ENCODE measurements at places on chromosomes 5 and 9.

- H3K27ac ChIP-seq, result no peak overlapping the region
- peaks cover 4% of the 10 kb centered on the region for H3K4me1 ChIP-seq
- no peak overlapping the region for H3K4me3 ChIP-seq
- no peaks in the 10 kb centered on the region for H3K36me3 ChIP-seq
Measured at GRCh38 chr9:91951944-91952520, 2.0 kb upstream of the ROR2 start.

GRCh38 chr5:78213799-78214198 lies 80.7 kb downstream of the AP3B1 start:
- no peaks in the 10 kb centered on the region for H3K4me1 ChIP-seq
- H3K27me3 ChIP-seq, result no peaks in the 10 kb centered on the region
- H3K4me3 ChIP-seq, result no peak overlapping the region
- DNase-seq, result no peak

DNA sequence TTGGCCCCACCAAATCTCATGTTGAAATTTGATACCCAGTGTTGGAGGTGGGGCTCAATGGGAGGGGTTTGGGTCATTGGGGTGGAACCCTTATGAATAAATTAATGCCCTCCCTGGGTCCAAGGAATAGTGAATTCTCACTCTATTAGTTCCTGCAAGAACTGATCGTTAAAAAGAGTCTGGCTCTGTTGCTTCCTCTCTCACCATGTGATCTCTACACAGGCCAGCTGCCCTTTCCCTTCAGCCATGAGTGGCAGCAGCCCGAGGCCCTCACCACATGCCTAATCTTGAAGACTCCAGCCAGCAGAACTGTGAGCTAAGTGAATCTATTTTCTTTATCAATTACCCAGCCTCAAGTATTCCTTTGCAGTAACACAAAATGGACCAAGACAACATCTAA lies 106.0 kb downstream of the CAAP1 start:
- no peak overlapping the region for H3K27ac ChIP-seq
- no peaks in the 10 kb centered on the region for H3K36me3 ChIP-seq
- H3K4me1 ChIP-seq, result peaks cover 1% of the 10 kb centered on the region
- DNase-seq, result no peak
- H3K27me3 ChIP-seq, result peaks cover 2% of the 10 kb centered on the region

- DNase-seq, result no peak
- peaks cover 20% of the 10 kb centered on the region for H3K36me3 ChIP-seq
- H3K4me3 ChIP-seq, result no peak overlapping the region
- H3K27me3 ChIP-seq, result no peaks in the 10 kb centered on the region
- H3K27ac ChIP-seq, result no peak overlapping the region
Measured at GRCh38 chr9:116585896-116586295, 101.2 kb upstream of the TRIM32 start.

DNA sequence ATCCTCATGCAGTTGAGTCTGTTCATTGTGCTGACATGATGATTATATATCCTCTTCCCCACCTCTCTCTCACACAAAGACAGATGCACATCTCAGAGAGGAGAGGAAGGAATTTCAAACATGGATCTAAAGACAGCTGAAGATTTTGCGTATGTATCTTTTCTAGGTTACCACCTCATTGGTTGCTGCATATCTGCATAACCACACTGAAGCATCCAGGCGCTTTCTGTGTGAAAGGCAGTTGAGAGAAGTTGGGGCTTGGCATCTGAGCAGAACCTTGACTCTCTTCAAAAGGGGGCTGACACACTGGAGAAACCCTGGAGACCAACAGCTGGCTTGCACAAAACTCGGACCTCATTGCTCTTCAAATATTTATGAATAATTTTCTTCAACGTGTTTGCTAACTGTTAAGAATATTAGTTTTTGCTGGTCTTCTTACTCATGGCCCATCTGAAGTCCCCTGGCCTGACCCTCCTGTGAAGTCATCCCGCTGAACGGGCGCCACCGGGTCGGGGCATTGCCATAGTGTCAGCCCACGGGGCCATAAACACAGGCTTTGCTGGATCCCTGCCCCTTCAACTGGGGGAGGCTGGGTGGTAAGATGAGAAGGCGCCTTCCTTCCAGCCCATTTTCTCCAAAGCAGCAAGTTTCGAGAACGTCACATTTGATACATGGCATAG lies 593.2 kb upstream of the CLINT1 start:
- H3K4me1 ChIP-seq, result peaks cover 2% of the 10 kb centered on the region
- H3K36me3 ChIP-seq, result no peaks in the 10 kb centered on the region
- no peak for DNase-seq
- H3K4me3 ChIP-seq, result no peak overlapping the region
- H3K27ac ChIP-seq, result no peak overlapping the region

DNA sequence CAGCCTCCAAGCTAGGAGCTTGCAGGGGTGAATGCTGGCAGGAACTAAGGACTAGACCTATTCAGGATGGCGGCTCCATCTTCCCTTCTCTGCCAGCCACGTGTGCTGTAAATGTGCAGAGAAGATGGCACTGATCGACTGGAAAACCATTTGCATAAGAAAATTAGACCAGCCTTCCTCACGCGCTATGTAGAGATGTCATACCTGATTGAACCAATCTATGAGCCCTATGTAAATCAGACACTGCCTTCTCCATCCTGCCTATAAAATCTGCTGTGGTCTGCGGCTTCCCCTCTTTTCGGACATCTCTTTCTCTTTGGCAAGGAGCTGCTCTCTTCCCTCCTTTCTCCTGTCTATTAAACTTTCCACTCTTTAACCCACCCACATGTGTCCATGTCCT lies 91.6 kb downstream of the NPR3 start:
- H3K27ac ChIP-seq, result no peak overlapping the region
- H3K36me3 ChIP-seq, result no peaks in the 10 kb centered on the region
- H3K27me3 ChIP-seq, result no peaks in the 10 kb centered on the region
- no peaks in the 10 kb centered on the region for H3K4me1 ChIP-seq
- DNase-seq, result no peak

DNA sequence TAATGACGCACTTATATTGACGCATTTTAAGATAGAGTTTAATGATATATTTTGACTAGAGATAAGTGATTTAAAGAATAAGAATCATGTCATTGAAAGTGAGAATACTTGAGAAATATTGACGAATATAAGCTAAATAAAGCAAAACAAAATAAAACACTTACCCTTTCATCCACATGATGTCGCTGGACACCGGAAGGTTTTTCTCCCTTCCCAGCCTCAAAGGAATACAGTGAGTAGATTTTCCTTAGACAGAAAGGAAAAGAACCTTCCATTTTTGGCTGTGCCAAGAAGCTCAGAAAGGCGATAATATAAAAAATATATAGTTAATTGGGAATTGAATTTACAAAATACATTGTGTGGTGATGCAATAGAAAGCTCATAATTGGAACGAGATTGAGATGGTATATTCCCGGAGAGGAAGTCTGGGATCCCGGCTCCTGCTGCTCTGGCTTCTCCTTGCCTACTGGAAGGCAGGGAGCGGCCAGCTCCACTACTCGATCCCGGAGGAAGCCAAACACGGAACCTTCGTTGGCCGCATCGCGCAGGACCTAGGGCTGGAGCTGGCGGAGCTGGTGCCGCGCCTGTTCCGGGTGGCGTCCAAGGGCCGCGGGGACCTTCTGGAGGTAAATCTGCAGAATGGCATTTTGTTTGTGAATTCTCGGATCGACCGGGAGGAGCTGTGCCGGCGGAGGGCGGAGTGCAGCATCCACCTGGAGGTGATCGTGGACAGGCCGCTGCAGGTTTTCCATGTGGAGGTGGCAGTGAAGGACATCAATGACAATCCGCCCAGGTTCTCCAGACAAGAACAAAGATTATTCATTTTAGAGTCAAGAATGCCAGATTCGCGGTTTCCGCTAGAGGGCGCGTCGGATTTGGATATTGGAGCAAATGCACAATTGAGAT lies at the start of gene PCDHA5:
Gene PCDHA5, plus strand, starts transcription at position 239 of the 906 bp plus-strand sequence.
- DNase-seq, result peak; percentile 40
- H3K36me3 ChIP-seq, result peaks cover 5% of the 10 kb centered on the region
- H3K4me3 ChIP-seq, result no peak within 1 kb of the TSS
- peaks cover 18% of the 10 kb centered on the region for H3K27me3 ChIP-seq
- H3K27ac ChIP-seq, result no peak within 1 kb of the TSS

DNA sequence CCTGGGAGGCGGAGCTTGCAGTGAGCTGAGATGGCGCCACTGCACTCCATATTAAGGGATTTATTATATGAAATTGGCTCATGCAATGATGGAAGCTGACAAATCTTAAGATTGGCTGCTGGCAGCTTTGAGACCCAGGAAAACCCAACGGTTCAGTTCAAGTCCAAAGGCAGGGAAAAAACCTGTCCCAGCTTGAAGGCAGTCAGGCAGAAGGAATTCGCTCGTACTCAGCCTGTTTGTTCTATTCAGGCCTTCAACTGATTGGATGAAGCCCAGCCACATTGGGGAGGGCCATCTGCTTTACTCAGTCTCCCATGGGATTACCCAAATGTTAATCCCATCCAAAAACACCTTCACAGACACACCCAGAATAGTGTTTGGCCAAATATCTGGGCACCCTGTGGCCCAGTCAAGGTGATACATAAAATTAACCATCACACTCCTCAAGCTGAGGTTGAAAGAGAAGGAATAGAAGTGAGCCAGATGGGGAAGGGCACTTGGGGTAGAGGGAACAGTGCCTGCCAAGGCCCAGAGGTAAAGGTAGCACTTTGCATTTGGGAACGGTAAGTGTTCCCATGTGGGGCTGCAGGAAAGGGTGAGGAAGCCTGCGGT lies 8.5 kb upstream of the ORM1 start:
- no peak for DNase-seq
- H3K36me3 ChIP-seq, result no peaks in the 10 kb centered on the region
- no peak overlapping the region for H3K4me3 ChIP-seq
- no peak overlapping the region for H3K27ac ChIP-seq
- peaks cover 5% of the 10 kb centered on the region for H3K27me3 ChIP-seq

GRCh38 chr5:56298336-56299090 lies 65.4 kb upstream of the ANKRD55 start:
- H3K27me3 ChIP-seq, result no peaks in the 10 kb centered on the region
- H3K36me3 ChIP-seq, result no peaks in the 10 kb centered on the region
- H3K4me3 ChIP-seq, result no peak overlapping the region
- no peaks in the 10 kb centered on the region for H3K4me1 ChIP-seq
